ENCODE measurements at places on chromosomes 1 and 21. TPM values are rescaled to one million over a fixed set of nuclear protein-coding genes. Genes with fewer than 3 reads are reported as not detected.

The CAMK1G gene
- not detected for total RNA-seq

The MIXL1 gene
- not detected for total RNA-seq

The GRHL3 gene
- 3.5 TPM for total RNA-seq

The CCDC185 gene
- total RNA-seq: not detected

The MARCKSL1 gene
- 159 TPM for total RNA-seq

The STYXL2 gene
- not detected for total RNA-seq

The NBPF6 gene
- 0.07 TPM for total RNA-seq

The PLA2G4A gene
- 1.3 TPM for total RNA-seq

The STRIP1 gene
- 41.4 TPM for total RNA-seq

The LCE1B gene
- total RNA-seq: not detected
